MCF 10A (cell line): ENCODE measurements at places on chromosomes 6 and 20.

DNA sequence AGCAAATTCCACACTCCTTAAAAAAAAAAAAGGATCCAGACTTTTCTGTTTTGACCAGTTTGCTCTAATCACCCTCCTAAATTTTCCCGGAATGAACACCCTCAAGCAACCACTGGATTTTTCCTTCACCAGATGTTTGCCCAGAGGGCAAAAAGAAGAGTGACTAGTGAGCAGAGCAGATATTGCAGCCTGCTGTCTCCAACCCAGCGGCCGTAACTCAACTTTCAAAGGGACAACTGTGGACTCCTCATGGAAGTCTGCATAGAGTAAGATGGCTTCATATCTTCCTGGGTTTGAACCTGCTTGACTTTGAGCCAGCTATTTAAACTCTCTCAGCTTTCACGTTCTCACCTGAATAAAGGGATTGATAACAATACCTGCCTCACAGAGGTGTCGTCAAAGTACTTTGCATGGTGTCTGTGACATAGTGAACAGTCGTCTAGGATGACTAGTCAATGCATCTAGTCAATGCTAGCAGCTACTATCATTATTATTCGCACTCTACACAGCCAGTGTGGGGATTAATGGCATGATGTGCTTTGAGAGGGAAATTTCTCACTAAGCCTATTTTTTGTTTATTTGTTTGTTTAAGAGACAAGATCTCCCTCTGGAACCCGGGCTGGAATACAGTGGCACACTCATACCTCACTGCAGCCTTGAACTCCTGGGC is 92.2 kb upstream of the HIVEP1 start:
- DNase-seq, result no peak

DNA sequence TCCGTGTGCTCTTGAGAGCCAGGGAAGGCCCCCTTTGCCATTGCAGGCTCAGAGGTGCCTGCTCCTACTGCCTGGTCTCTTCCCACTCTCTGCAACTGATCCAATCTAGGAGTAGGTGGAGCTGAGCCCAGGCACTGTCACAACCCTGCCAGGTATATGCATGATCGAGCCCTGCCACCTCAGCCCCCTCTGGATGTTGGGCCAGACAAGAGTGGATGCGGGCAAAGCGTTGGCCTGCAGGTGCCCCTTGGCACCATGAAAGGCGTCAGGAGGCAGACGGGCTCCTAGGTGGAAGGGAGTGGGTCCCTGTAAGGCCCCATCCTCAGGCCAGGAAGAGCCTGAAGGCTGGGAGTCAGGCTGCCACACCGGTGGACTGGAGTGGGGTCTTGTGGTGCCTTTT is 5.9 kb upstream of the OR14J1 start:
- DNase-seq, result no peak

DNA sequence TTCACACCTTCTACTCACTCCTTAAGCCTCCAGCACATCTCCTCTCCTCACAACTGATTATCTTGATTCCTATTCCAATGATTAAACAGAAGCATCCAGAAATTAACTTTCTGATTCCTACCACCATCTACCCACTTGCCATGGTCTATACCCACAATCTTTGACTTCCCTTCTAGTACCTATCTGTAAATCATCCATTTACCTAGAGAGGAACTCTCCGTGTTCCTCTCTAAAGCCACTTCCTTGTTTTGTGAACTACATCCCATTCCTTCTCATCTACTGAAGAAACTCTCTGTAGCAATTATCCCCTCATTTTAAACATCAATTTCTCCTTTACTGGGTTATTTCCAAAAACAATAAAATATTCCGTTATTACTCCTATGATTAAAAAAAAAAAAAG is 167.3 kb downstream of the ARHGAP18 start:
- DNase-seq, result no peak

DNA sequence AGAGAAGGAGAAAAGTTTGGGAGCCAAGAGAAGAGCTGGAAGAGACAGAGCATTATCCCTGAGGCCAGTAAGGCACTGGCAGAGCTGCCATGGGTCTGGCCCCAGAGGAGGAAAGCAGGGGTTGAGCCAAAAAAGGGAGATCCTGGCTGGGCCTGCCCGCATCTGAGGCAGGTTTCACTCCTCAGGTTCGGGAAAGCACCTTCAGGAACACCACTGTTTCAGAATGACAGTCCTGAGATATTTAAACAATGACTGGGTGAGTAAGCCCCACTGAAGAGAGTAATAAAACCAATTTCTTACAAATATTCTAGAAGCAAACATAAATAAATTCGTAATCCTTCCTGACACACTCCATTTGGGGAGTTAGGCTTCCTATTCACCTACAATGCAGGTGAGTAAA is 152.2 kb downstream of the BACH2 start:
- no peak for DNase-seq

- no peak for DNase-seq
These were observed 6.9 kb upstream of the SGK1 start for GRCh38 chr6:134324766-134325165.

DNA sequence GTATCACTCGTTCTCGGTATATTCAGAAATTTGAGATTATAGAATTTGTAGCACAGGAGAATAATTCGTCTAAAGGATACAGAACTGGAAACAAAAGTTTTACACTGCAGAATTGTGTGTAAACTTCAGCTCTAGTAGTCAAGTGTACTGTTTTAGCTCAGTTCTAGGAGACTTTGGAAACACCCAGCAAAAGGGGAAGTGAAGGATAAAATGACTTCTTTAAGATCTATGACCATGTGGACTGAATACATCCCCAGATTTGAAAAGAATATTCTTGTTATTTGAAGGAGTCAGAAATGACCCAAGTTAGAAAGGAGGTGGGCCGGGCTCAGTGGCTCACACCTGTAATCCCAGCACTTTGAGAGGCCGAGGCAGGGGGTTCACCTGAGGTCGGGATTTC is 174.0 kb upstream of the FOXQ1 start:
- DNase-seq, result no peak

DNA sequence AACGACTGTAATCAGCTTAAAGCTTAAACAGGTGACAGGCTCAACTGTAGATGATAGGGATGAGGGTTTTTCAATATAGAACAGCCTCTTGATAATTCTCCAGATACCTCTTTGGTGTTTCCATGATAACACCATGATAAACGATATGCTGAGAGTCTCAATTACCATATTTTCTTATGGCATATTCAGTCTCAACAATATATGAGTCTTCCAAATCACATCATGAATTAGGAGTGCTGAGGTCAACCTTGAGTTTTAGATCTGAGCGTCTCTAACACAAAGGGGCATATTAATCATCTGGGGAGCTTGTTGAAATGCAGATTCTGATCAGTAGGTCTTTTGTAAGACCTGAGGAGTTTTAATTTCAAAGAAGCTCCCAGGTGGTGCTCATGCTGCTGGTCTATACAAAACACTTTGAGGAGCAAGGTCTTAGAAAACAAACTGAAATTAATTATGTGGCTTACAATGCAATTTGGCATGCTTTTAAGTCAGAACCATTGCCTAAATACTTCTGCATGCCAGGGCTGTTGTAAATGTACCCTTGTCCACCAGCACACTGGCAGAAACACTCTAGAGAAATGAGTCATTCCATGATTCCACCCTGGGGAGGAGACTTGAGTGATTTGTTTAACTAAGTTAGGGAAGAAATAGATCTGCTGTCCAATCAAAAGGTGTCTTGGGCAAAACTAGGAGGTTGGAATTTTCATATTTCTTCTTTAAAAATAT is 49.6 kb downstream of the PTCHD4 start:
- peak; percentile 65 for DNase-seq

GRCh38 chr20:53231061-53231460 is 258.9 kb downstream of the TSHZ2 start:
- DNase-seq, result no peak

- DNase-seq, result peak; percentile 35
These were observed 47.2 kb downstream of the VEGFA start for GRCh38 chr6:43817192-43817591.

DNA sequence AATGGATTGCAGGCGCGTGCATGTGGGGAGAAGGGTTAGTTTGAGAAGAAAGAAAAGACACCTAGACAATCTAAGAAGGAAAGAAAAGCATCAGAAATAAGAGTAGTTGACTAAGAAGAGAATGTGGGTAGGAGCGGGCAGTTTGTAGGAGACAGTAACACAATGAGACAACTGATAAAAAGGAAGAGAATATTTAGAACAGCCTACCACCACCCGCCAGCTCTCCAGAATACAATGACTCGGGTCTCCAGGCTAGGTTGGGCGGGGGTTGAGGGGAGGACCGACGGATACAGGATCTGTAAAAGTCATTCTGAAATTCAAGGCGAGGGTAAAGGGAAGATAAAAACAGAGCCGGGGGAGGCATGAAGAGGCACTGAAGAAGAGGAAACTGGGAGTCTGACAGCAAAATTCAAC is 712 bp downstream of the ABHD16A start:
- peak; percentile 15 for DNase-seq

DNA sequence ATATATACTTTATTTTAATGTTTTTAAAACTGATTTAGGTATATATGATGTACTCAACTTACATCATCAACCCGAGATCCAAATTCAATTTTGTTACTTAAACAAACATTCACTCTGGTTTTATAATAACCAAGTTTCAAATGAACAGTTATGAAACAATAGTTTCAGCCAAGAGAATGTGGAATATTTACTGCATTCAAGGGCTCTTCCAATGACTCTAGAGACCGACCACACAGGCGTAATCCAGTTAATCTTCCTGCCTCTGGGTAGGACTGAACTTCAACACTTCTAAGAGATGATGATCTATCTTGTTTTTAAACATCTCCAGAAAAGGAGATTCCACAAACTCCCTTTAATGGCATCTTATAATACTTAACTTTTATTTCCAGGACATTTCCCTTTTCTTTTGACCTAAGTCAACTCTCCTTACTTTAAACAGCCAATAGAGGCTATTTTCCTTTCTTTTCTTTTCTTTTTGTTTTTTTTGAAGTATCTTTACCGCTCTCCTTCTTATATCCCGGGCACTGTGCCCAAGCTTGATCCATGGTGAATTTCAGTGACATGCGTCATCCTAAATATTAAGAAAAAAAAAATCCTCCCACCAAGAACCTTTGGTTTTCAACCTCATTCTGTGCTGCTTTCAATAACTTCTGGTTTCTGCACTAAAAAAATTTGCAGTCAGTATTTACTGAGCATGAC is 110.1 kb downstream of the KIF13A start:
- DNase-seq, result peak; percentile 89

GRCh38 chr20:57612436-57612835 is 7.8 kb downstream of the ZBP1 start:
- DNase-seq, result no peak

- no peak for DNase-seq
These were observed 62.0 kb downstream of the VGLL2 start for GRCh38 chr6:117327149-117328004.

GRCh38 chr6:157453978-157454377 is 73.0 kb downstream of the ZDHHC14 start:
- no peak for DNase-seq
